ENCODE measurements at places on chromosomes 6 and 20. TPM values are rescaled to one million over a fixed set of nuclear protein-coding genes. Genes with fewer than 3 reads are reported as not detected.

CCM2L gene
- total RNA-seq = 0.76 TPM

EYA2 gene
- total RNA-seq = 11.1 TPM

GPR6 gene
- not detected for total RNA-seq

CLDN20 gene
- not detected for total RNA-seq

COL9A1 gene
- total RNA-seq = 1.2 TPM

SLC17A2 gene
- 0.05 TPM for total RNA-seq

HSPA12B gene
- 1.5 TPM for total RNA-seq

BPIFA1 gene
- 1.2 TPM for total RNA-seq

GRCh38 chr6:143286251-143286795, 164.2 kb downstream of the ADAT2 start:
- no peak overlapping the region for H3K27ac ChIP-seq
- DNase-seq = no peak

DNA sequence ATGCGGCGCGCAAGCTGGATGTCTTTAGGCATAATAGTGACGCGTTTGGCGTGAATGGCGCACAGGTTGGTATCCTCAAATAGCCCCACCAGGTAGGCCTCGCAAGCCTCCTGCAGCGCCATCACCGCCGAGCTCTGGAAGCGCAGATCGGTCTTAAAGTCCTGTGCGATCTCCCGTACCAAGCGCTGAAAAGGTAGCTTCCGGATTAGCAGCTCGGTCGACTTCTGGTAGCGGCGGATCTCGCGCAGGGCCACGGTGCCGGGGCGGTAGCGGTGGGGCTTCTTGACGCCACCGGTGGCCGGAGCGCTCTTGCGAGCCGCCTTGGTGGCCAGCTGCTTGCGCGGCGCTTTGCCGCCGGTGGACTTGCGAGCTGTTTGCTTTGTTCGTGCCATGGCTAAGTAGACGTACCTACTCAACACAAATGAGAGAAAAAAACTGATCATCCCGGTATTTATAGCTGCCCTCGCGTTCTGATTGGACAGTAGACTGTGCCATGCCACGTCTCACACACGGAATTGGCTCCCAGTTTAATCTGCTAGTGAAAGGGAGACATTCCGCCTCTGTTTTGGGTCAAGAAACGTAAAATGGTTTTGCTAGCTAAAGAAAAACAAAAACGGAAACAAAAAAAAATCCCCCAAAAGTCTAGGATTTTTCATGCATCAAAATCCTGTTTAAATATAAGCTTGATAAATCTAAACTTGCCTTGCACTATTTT, 40.1 kb downstream of the OR2B2 start:
- H3K27me3 ChIP-seq = no peaks in the 10 kb centered on the region
- DNase-seq = peak; percentile 97
- H3K4me3 ChIP-seq = peak overlapping the region; percentile 56
- H3K27ac ChIP-seq = peak overlapping the region; percentile 97
- no peaks in the 10 kb centered on the region for H3K36me3 ChIP-seq

DNA sequence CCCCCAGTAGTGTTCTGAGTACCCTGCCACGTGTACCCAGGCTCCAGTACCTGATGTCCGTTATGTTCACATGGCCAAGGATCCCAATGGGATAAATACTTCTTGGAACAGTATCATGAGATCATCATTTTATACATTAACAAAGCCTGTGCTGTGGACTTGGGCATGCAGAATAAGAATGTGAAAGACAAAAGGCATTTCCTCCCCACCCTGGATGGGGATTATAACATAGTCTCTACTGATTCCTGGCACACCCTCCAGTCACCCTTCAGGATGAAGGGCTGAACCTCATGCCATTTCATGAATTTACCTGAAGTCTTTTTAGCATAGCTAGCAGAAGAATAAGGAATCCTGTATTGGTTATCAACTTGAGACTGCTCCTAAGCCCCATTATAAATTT, 2.8 kb downstream of the TNFRSF21 start:
- no peak overlapping the region for H3K4me3 ChIP-seq
- no peak for DNase-seq
- H3K27ac ChIP-seq = no peak overlapping the region
- H3K4me1 ChIP-seq = peaks cover 42% of the 10 kb centered on the region

DNA sequence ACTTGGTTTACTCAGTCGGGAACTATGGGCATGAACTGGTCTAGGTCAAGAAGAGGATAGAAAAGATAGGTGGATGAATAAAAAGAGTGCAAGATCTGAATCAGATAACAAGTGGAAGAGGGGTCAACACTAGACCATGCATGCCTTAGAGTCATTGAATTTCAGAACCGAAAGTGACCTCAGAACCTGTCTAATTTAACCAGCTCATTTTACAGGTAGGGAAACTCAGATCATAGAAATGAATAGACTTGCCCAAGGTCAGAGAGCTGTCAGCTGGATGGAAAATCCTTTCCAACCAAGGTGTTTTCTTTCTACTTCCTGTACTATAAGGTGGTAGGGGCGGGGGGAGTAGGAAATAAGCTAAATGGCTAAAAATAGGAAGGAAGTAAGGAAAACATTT, 121.4 kb upstream of the ADGRF1 start:
- H3K4me1 ChIP-seq = no peaks in the 10 kb centered on the region
- no peaks in the 10 kb centered on the region for H3K27me3 ChIP-seq
- no peak for DNase-seq
- H3K36me3 ChIP-seq = no peaks in the 10 kb centered on the region

GRCh38 chr6:75621846-75622245, 20.2 kb downstream of the SENP6 start:
- no peak overlapping the region for H3K4me3 ChIP-seq
- no peaks in the 10 kb centered on the region for H3K27me3 ChIP-seq
- no peak overlapping the region for H3K27ac ChIP-seq
- no peaks in the 10 kb centered on the region for H3K36me3 ChIP-seq
- no peaks in the 10 kb centered on the region for H3K4me1 ChIP-seq

DNA sequence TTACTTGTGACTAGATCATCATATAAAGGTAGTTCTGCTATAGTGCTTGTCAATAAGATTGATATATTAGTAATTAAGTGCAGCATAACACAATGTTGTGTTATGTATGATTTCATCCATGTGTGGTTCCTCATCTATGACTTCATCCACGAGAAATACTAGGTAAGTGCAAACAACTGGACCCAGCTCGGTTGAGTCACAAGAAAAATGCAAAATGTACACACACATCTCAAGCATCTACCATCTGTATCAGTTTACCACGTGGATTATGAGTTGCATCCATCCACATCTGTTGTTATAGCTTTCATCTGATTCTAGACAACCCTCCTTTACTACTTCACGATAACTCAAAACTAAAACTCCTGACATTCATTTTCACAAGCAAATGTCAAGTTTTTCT, 517.0 kb upstream of the CITED2 start:
- no peaks in the 10 kb centered on the region for H3K36me3 ChIP-seq
- H3K27me3 ChIP-seq = no peaks in the 10 kb centered on the region
- DNase-seq = no peak
- H3K4me3 ChIP-seq = no peak overlapping the region

DNA sequence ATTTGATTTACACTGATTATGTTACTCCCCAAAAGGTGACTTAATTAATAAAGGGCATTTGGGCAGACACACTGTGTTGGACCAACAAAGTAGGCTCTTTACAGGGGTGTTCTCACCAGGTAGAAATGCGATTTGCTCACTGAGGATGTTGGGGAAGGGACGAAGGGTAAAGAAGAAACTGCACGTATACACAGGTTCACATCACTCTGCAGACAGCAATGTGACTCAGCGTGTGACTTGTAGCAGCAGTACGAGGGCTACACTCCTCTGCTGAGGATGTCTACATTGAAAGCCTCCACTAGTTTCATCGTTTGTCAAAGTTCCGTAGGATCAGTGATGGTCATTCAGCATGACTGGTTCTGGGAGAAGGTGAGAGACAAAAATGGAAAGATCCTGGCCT, 52.7 kb upstream of the TMEM181 start:
- peaks cover 18% of the 10 kb centered on the region for H3K36me3 ChIP-seq
- DNase-seq = no peak
- no peak overlapping the region for H3K27ac ChIP-seq
- H3K4me3 ChIP-seq = no peak overlapping the region
- H3K4me1 ChIP-seq = no peaks in the 10 kb centered on the region

DNA sequence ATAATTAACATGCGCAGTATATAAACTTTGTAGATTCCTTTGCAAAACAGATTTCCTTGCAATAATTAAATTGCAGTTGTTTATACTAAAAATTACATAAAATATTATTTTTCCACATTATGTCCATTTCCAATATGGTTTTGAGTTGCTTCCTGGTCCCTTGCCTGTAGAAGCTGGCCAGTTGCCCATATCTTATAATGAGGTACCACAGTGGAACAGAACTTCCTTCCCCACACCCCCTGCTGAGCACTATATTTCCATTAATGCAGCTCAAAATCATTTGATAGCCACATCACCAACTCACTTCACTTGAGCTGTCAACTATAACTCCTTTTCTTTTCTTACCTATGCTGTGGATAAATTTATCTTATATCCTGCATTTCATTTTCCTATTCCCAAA, 194.6 kb downstream of the DST start:
- no peaks in the 10 kb centered on the region for H3K36me3 ChIP-seq
- H3K4me1 ChIP-seq = no peaks in the 10 kb centered on the region
- DNase-seq = no peak
- H3K4me3 ChIP-seq = no peak overlapping the region
- no peak overlapping the region for H3K27ac ChIP-seq
- no peaks in the 10 kb centered on the region for H3K27me3 ChIP-seq

DNA sequence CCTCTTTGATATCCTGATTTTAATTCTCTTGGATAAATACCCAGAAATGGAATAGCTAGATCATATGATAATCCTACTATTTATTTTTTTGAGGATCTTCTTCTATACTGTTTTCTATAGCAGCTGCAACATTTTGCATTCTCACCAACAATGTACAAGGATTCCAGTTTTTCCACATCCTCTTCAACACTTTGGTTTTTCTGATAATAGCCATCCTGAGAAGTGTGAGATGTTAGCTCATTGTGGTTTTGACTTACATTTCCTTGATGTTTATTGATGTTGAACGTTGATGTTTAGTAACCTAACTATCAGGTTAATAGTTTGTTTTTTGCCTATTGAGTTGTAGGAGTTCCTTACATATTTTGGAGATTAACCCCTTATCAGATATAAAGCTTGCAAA, 217.3 kb downstream of the LRFN2 start:
- no peaks in the 10 kb centered on the region for H3K36me3 ChIP-seq
- no peaks in the 10 kb centered on the region for H3K4me1 ChIP-seq
- H3K4me3 ChIP-seq = no peak overlapping the region

DNA sequence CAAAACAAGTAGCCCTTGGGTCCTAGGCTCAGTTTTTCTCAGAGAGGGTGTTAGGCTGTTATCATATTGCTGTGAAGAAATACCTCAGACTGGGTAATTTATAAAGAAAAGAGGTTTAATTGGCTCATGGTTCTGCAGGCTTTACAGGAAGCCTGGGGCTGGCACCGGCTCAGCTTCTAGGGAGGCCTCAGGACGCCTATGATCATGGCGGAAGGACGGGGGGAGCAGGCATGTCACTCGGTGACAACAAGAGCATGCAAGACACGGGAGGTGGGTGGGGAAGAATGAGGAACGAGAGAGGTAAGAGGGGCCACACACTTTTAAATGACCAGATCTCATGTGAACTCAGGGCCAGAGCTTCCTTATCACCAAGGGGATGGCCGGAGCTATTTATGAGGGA, 26.9 kb downstream of the CDH26 start:
- no peaks in the 10 kb centered on the region for H3K36me3 ChIP-seq
- DNase-seq = no peak
- no peaks in the 10 kb centered on the region for H3K4me1 ChIP-seq
- peak overlapping the region; percentile 17 for H3K27ac ChIP-seq

DNA sequence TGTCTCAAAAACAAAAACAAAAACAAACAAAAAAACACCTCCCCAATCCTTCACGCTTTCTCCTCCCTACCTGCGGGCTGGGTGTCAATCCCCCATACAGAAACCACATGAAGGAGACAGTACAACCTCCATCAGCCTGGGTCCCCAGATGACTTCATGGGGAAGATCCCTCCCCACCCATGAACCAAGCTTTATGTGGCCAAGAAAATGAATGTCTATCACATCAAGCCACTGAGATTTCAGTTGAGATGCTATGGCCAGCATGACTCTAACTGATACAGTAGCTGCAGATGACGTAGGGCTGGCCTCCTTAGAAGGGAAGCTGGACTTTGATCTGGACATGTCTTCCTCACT, 21.2 kb upstream of the BNIP5 start:
- no peak overlapping the region for H3K27ac ChIP-seq
- DNase-seq = no peak
- no peaks in the 10 kb centered on the region for H3K36me3 ChIP-seq
- H3K4me3 ChIP-seq = no peak overlapping the region
- H3K4me1 ChIP-seq = peaks cover 20% of the 10 kb centered on the region

- no peaks in the 10 kb centered on the region for H3K36me3 ChIP-seq
- DNase-seq = no peak
- no peaks in the 10 kb centered on the region for H3K4me1 ChIP-seq
- no peak overlapping the region for H3K27ac ChIP-seq
Measured at GRCh38 chr6:38241200-38241871, 398.4 kb downstream of the BTBD9 start.
